ENCODE measurements at places on chromosomes 1 and 21. TPM values are rescaled to one million over a fixed set of nuclear protein-coding genes. Genes with fewer than 3 reads are reported as not detected.

Gene AKR7A3
- total RNA-seq: 1.9 TPM

Gene RAD54L
- total RNA-seq: 4.6 TPM

Gene CFAP74
- not detected for total RNA-seq

Gene TRNP1
- 13.9 TPM for total RNA-seq

Gene SPATA21
- total RNA-seq: not detected

Gene OLFML3
- total RNA-seq: 2.9 TPM

Gene KRTAP22-1
- not detected for total RNA-seq

Gene RCSD1
- total RNA-seq: not detected

Gene ANXA9
- not detected for total RNA-seq

Gene SAMD11
- total RNA-seq: 46.2 TPM

Gene TTF2
- total RNA-seq: 19.3 TPM

Gene LRP8
- 57.9 TPM for total RNA-seq

Gene FCRL6
- not detected for total RNA-seq

Gene HTR6
- total RNA-seq: not detected

Gene BGLAP
- not detected for total RNA-seq

Gene SH2D1B
- not detected for total RNA-seq

Gene CELA3B
- total RNA-seq: not detected

Gene RGS1
- not detected for total RNA-seq

Gene C1orf116
- not detected for total RNA-seq

Gene NUF2
- 5.8 TPM for total RNA-seq

Gene S1PR1
- total RNA-seq: not detected

Gene AIRE
- total RNA-seq: not detected
